ENCODE measurements at places on chromosomes 7 and 10. TPM values are rescaled to one million over a fixed set of nuclear protein-coding genes. Genes with fewer than 3 reads are reported as not detected.
A peak's percentile ranks its signal among the peaks of the same experiment; 100 is the strongest.

The WIPF3 gene
- total RNA-seq = 7.9 TPM

DNA sequence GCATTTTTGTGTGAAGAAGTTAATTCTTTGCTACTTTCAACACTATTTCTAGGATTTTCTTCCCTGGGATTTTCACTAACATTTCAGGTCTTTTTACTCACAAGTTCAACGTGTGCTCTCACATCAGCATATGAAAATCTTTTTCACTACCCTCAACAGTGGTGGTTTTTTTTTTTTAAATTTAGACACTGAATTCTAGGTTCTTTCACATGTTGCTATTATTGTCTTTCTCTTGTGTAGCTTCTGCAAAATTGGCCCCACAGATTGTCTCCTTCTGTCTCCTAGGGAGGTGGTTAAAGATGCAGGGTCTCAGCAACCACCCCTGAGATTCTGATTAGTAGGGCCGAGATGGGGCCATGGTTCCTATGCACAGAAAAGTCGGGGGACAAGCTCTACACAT is 165.0 kb upstream of the GPR26 start:
- no peak overlapping the region for H3K27ac ChIP-seq
- DNase-seq = no peak
- H3K4me3 ChIP-seq = no peak overlapping the region
- peaks cover 71% of the 10 kb centered on the region for H3K27me3 ChIP-seq
- no peaks in the 10 kb centered on the region for H3K36me3 ChIP-seq

- no peaks in the 10 kb centered on the region for H3K36me3 ChIP-seq
- no peaks in the 10 kb centered on the region for H3K27me3 ChIP-seq
- H3K4me3 ChIP-seq = no peak overlapping the region
- peaks cover 35% of the 10 kb centered on the region for H3K4me1 ChIP-seq
- peak; percentile 48 for DNase-seq
Measured at GRCh38 chr10:74293686-74294371, 142.8 kb downstream of the ADK start.

GRCh38 chr10:98030093-98030821 is at the start of gene CRTAC1:
CRTAC1 (minus strand) TSS chr10:98030621; CDS start chr10:98030472, 149 bp downstream.
- H3K27me3 ChIP-seq = peaks cover 91% of the 10 kb centered on the region
- H3K4me1 ChIP-seq = peaks cover 2% of the 10 kb centered on the region
- H3K27ac ChIP-seq = no peak within 1 kb of the TSS

DNA sequence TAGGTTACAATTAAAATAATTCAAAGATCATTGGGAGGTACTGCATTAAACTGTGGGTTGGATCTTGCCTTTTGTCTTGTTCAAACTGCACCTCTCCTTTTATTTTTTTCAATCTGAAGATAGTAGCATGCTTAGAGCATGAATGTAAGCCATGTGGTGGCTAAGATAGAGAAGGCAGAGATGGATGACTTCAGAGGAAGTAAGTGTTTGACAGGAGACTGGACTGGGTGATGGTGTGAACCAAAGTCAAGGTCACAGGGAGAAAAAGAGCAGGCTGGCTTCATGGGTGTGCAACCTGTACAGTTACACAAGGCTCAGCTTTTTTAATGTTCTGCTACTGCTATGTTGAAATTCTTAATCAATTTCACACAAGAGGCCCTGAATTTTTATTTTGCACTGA is 85.6 kb downstream of the ZEB1 start:
- DNase-seq = no peak
- peaks cover 2% of the 10 kb centered on the region for H3K4me1 ChIP-seq
- H3K27ac ChIP-seq = no peak overlapping the region

The COL26A1 gene
- total RNA-seq = 109 TPM

DNA sequence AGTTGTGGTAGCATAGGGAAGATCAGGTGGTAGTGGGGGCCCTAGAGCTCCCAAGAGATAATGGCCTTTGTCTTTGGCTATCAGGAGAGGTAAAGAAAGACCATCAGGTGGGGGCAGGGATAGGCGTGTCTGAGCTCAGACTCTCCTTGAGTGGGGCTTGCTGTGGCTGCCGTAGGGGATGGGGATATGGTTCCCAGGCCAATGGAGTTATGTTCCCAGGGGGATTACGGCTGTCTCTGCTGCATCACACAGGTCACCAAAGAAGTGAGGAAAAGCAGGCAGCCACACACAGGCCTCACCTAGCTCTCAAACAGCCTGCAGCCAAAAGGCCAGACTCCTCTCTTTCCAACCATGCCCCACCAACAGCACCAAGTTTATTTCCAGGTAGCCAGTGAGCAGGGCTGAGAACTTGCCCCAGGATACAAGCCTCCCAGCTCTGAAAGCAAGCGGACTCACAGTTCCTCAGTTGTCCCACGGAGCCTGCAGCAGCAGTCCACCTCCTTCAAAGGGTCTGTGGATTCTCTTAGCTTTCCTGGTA is 37.6 kb upstream of the C1QL3 start:
- H3K4me3 ChIP-seq = no peak overlapping the region
- DNase-seq = no peak
- H3K36me3 ChIP-seq = no peaks in the 10 kb centered on the region
- H3K27me3 ChIP-seq = peaks cover 18% of the 10 kb centered on the region

- peak overlapping the region; percentile 74 for H3K27ac ChIP-seq
- peak overlapping the region; percentile 88 for H3K4me3 ChIP-seq
- H3K27me3 ChIP-seq = peaks cover 49% of the 10 kb centered on the region
- peaks cover 15% of the 10 kb centered on the region for H3K4me1 ChIP-seq
- no peak for DNase-seq
Measured at GRCh38 chr7:90244565-90244908, 437 bp upstream of the CFAP69 start.

DNA sequence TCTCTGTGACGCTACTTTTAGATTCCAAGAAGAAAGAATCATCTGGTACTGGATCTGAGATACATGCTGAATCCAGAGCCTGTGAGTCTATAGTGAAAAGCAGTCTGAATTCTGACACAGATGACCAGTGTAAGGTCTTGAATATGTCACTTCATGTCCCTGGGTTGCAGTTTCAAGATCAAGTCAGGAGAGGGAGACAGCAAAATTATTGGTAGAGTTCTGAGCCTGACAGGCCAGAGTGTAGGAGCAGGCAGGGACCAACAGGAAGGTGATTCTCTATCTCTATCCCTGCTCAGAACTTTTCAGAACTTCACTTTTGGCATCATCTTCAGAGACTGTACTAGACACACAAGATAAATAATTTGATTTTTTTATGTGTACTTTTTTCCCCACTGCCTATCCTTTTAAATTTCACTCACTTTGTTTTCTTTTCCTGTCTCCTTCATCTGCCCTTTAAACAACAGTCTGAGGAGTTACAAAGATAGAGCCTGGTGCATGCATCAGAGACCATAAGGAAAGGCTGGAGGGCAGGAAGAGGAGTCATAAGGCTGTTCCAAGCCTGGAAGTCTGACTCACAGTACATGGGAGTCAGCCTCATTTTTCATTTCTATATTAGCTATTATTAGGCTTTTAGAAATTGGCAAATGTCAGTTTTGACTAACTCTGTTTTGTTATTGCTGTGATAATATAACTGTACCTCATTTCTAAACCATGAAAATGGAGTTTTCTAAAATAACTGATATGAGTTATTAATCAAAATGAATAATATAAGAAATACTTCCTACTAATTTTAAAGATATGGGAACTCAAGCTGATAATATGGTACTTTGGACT is 120.2 kb upstream of the TMEM229A start:
- H3K4me3 ChIP-seq = no peak overlapping the region
- no peaks in the 10 kb centered on the region for H3K27me3 ChIP-seq
- H3K36me3 ChIP-seq = no peaks in the 10 kb centered on the region
- no peaks in the 10 kb centered on the region for H3K4me1 ChIP-seq

The C10orf53 gene
- total RNA-seq = not detected

DNA sequence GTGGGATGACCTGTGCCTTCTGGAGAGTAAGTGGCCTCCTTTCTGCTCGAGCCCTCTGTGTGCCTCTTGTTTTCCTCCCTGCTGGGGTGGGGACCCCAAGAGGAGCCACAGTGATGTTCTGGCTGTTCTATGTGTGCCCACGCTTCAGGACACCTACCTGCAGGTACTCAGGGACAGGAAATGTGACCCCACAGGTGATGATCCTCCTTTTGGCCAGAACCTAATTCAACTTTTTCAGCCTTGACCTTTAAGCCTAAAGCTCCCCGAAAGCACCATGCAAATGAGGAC is 70.3 kb downstream of the VWA2 start:
- DNase-seq = no peak
- no peaks in the 10 kb centered on the region for H3K36me3 ChIP-seq
- H3K27me3 ChIP-seq = peaks cover 10% of the 10 kb centered on the region
- H3K4me1 ChIP-seq = peaks cover 7% of the 10 kb centered on the region
- H3K27ac ChIP-seq = no peak overlapping the region
- no peak overlapping the region for H3K4me3 ChIP-seq

DNA sequence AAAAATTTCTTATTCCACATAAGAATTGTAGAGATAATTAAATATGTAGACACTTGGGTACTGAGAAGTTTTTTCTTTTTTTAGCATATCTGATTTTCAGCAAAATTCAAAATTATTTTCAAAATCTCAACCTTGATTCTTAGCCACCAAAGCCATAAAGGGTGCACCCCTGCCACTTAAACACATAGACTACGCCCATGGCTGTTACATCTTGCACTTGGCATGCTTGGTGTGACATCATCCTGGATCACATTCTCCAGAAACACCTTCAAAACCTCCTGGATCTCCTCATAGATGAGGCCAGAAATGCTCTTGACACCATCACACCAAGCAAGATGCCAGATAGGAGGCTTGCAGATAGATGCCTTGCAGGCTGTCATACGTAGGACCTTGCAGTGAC is 89.1 kb upstream of the KLF14 start:
- H3K36me3 ChIP-seq = peaks cover 5% of the 10 kb centered on the region
- H3K27me3 ChIP-seq = no peaks in the 10 kb centered on the region
- DNase-seq = no peak
- no peak overlapping the region for H3K27ac ChIP-seq

GRCh38 chr10:24351961-24352360 is 143.0 kb downstream of the KIAA1217 start:
- H3K27ac ChIP-seq = peak overlapping the region; percentile 87
- DNase-seq = no peak
- H3K27me3 ChIP-seq = no peaks in the 10 kb centered on the region
- H3K4me3 ChIP-seq = no peak overlapping the region
- peaks cover 5% of the 10 kb centered on the region for H3K36me3 ChIP-seq
- peaks cover 72% of the 10 kb centered on the region for H3K4me1 ChIP-seq

GRCh38 chr10:35435824-35436223 is 99.5 kb downstream of the CCNY start:
- H3K4me3 ChIP-seq = no peak overlapping the region
- H3K27me3 ChIP-seq = no peaks in the 10 kb centered on the region
- H3K27ac ChIP-seq = no peak overlapping the region
- peaks cover 20% of the 10 kb centered on the region for H3K36me3 ChIP-seq
- peaks cover 29% of the 10 kb centered on the region for H3K4me1 ChIP-seq
- no peak for DNase-seq

DNA sequence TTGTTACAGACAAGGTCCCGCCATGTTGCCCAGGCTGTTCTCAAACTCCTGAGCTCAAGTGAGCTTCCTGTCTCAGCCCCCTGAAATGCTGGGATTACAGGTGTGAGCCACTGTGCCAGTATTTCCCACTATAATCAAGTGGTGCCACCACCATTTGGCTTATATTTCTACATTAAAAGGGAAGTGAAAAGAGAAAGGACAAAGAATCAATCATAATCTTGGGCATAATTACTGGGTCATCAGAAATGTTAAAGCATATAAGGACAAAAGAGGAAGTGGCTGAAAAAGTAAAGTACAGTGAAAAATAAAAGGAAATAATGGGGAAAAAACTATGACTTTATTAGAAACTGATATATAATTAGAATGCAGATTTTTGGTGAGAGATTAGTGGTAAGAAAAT is 25.7 kb upstream of the ENTPD1 start:
- H3K4me3 ChIP-seq = no peak overlapping the region
- H3K27me3 ChIP-seq = peaks cover 7% of the 10 kb centered on the region
- no peak for DNase-seq
- no peak overlapping the region for H3K27ac ChIP-seq
- no peaks in the 10 kb centered on the region for H3K4me1 ChIP-seq

The GOLGA7B gene
- 0.07 TPM for total RNA-seq

DNA sequence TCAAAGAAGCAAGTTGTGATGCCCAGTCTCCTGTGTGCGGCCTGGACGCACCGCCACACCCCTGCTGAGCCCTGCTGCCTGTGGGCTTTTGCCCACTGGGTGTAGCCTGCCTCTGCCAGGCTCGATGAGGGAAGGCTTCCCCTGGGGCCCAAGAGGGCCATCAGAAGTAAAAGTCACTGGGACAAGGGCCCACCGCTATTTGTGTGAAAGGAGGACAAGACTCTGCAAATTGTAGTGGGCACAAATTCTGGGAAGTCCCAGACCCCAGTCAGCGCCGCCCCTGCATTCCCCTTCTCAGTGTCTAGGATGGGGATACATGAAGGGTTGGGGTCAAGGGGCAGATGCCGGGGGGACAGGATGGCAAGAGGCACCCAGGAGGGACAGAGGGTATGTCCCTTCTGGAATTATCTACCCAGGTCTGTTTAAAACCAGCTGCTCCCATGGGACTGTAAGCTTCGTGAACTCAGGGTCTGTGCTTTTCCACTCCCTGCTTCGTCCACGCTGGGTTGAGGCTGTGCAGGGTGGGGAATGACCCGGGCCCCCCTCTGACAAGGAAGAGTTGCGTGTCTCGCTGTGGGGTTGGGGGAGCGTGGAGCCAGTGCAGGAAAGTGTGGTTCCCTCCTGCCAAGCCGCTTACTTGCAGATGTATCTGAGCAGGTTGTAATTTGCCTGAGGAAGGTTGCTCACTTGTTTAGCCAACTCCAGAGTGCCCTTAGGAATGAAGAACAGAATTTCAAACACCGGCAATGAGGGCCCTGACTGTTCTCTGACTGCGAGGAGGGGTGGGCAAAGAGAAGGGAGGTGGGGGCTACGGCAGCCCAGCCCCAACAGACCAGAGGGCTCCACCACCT is 147.2 kb downstream of the MAPK8 start:
- H3K27ac ChIP-seq = peak overlapping the region; percentile 93
- no peaks in the 10 kb centered on the region for H3K36me3 ChIP-seq
- H3K27me3 ChIP-seq = no peaks in the 10 kb centered on the region
- no peak for DNase-seq
- no peak overlapping the region for H3K4me3 ChIP-seq

DNA sequence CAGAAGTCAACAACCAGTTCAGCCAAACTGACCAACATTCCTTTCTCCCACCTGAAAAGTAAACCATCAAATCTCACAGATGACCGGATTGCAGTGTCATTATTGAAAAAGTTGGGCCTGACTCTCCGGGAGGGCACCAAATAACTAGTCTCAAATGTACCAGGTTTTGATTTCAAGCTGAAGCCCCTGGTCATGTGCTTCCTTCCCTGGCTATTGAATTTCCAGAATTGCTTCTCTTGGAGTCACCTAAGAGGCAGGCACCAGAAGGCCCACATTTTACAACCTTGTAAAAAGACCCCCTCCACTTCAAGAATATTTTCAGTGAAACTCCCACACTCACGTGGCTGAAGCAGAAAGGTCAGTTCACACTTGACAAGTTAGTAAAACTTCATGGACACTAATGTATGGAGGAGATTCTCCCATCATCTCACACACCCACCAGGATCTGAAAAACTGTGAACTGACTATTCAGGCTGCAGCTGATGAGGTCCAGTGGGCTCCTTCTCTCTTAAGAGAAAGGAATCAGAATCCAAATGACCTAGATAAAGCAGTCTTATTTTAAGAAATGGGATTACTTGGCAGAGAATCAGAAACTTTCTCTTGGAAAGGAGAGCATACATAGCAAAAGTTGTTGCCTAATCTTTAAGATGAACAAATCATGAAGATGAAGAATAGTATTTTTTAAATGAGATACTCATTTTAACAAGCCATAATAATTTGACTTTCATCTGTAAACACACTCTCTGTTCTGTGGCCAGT is 53.6 kb downstream of the DLD start:
- H3K36me3 ChIP-seq = peaks cover 64% of the 10 kb centered on the region
- no peak for DNase-seq
- H3K4me3 ChIP-seq = no peak overlapping the region
- peak overlapping the region; percentile 30 for H3K27ac ChIP-seq

The ACTL6B gene
- not detected for total RNA-seq

The DLX5 gene
- 33.4 TPM for total RNA-seq

All from mesothelial cell of epicardium (in vitro differentiated cells).